Naive thymus-derived CD8-positive, alpha-beta T cell (primary cell): ENCODE measurements at places on chromosomes 11 and 22.

GRCh38 chr11:5550440-5551095, 2.2 kb upstream of the OR52H1 start:
- H3K36me3 ChIP-seq, result peaks cover 9% of the 10 kb centered on the region
- no peak overlapping the region for H3K4me3 ChIP-seq
- H3K27me3 ChIP-seq, result peaks cover 8% of the 10 kb centered on the region

- DNase-seq, result peak; percentile 23
- H3K27me3 ChIP-seq, result no peaks in the 10 kb centered on the region
- H3K27ac ChIP-seq, result peak overlapping the region; percentile 98
- H3K36me3 ChIP-seq, result no peaks in the 10 kb centered on the region
- peak overlapping the region; percentile 82 for H3K4me3 ChIP-seq
These were observed 21.5 kb upstream of the CBX7 start for GRCh38 chr22:39173787-39174497.

- no peak for DNase-seq
- H3K4me1 ChIP-seq, result no peaks in the 10 kb centered on the region
- H3K27ac ChIP-seq, result no peak overlapping the region
- no peaks in the 10 kb centered on the region for H3K36me3 ChIP-seq
These were observed 160.0 kb downstream of the NTM start for GRCh38 chr11:131530407-131530806.

- peaks cover 7% of the 10 kb centered on the region for H3K4me1 ChIP-seq
- H3K27me3 ChIP-seq, result peaks cover 9% of the 10 kb centered on the region
- no peaks in the 10 kb centered on the region for H3K36me3 ChIP-seq
- H3K27ac ChIP-seq, result no peak overlapping the region
These were observed 9.3 kb upstream of the CEP295 start for GRCh38 chr11:93652161-93652597.

- no peaks in the 10 kb centered on the region for H3K36me3 ChIP-seq
- no peaks in the 10 kb centered on the region for H3K4me1 ChIP-seq
- no peak overlapping the region for H3K4me3 ChIP-seq
- peaks cover 71% of the 10 kb centered on the region for H3K27me3 ChIP-seq
These were observed 36.0 kb downstream of the COMMD9 start for GRCh38 chr11:36253238-36253637.

GRCh38 chr11:29996016-29996415, 20.8 kb downstream of the KCNA4 start:
- H3K27ac ChIP-seq, result no peak overlapping the region
- no peaks in the 10 kb centered on the region for H3K4me1 ChIP-seq
- no peaks in the 10 kb centered on the region for H3K36me3 ChIP-seq
- no peaks in the 10 kb centered on the region for H3K27me3 ChIP-seq
